ENCODE measurements at places on chromosomes 4 and X. TPM values are rescaled to one million over a fixed set of nuclear protein-coding genes. Genes with fewer than 3 reads are reported as not detected.

CLIC2 gene
- total RNA-seq = 0.10 TPM

ZFP92 gene
- 0.72 TPM for total RNA-seq

MAGEA12 gene
- total RNA-seq = 0.15 TPM

ARAP2 gene
- 0.64 TPM for total RNA-seq

IL21 gene
- not detected for total RNA-seq

PAGE2B gene
- not detected for total RNA-seq

SYNPO2 gene
- total RNA-seq = 0.98 TPM

SSX2B gene
- total RNA-seq = not detected

IL1RAPL2 gene
- total RNA-seq = not detected
